Cortex of kidney (tissue), 1 donor: ENCODE measurements at places on chromosomes 7 and 10.

- DNase-seq: no peak
Observed at GRCh38 chr7:143429770-143430698, 13.2 kb upstream of the TAS2R60 start.

DNA sequence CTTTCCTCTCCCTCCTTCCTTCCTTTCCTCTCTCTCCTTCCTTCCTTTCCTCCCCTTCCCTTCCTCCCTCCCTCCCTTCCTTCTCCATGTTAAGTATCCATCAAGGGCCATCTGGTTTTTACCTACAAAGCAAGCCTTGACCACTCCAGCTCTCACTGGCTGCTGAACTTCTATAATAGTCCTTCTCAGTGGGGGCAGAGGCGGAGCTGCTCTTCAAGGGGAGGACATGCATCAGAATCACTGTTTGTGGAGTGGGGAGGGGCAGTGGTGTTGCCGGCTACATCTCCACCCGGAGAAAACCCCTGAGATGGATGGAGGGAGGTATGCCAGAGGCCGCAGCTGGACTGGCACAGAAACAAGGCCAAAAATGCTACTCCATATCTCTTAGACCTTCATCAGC is 25.9 kb downstream of the LAMB1 start:
- DNase-seq: no peak

GRCh38 chr10:114605155-114605797 is 52.8 kb downstream of the ABLIM1 start:
- no peak for DNase-seq

DNA sequence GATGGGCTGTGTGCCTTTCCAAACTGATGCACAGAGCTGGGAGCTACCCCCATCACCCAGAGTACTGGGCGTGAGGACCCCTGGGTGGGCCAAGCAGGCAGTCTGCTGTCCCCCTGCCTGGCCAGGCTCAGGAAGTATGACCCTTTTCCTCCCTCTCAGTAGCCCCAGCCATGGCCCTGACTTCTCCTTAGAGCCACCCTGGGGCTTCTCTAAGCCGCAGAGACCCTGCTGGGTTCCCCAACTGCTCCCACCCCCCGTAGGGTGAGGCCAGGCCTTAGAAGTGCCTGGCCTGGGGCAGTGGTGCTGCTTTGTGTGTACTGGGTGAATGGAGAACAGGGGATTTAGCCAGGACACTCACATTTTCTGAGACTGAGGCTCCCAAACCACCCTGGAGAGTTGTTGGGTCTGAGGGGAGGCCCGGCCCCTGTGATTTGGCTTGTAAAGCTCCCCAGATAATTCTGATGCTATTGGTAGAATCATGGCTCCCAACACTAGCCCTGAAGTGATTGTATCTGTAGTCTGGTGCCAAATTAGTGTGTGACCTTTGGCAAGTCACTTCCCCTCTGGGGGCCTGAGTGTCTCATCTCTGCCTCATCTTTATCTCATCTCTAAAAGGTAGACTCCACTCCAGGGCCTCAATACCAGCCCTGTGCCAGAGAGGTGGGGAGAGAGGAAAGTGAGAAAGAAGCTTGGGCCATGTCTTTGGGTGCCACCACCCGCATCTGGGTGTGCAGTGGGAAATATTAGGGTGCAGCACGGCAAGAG is 99.7 kb upstream of the PPIF start:
- DNase-seq: no peak

GRCh38 chr7:135334830-135335543 is 101.3 kb downstream of the STRA8 start:
- no peak for DNase-seq

DNA sequence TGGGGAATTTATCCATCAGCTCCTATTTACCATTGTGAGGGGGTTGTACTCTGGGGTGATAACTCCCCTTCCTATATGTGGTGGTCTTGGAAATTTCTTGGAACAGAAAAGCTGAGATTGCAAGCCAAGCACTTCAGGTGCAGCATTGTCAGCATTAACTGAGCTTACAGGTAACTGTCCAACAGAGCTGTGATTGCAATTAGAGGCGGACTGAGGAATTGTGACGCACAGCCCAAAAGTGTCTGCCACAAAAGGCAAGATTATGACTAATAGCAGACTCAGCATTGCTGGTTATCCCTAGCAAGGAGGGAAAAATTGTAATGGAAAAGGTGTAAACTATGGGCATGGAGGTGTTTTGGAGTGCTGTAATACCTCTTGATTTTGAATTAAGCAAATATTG is 126.1 kb upstream of the AGR3 start:
- no peak for DNase-seq

GRCh38 chr7:77415823-77416620 is at the start of gene GSAP:
Gene GSAP (minus strand): TSS chr7:77416349. CDS start chr7:77416321, 28 bp downstream.
- no peak for DNase-seq

- DNase-seq: no peak
Observed at GRCh38 chr7:107638594-107638993, 22.0 kb upstream of the SLC26A4 start.

DNA sequence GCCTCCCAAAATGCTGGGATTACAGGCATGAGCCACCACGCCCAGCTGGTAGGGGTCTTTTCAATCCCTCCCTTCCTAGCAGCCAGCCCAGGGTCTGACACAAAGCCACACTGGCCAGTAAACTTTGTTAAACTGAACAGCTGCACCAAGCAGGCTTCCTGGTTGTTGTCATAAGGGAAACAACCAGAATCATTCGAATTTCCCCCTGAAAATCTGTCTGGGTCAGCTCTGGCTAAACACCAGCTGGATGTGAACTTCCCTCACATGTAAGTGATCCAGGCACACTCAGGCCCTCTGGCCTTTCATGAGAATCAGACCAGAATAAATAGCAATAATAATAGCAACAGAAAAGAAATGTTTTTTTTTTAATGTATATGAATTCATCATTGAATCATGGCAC is 7.4 kb downstream of the IMPDH1 start:
- no peak for DNase-seq

DNA sequence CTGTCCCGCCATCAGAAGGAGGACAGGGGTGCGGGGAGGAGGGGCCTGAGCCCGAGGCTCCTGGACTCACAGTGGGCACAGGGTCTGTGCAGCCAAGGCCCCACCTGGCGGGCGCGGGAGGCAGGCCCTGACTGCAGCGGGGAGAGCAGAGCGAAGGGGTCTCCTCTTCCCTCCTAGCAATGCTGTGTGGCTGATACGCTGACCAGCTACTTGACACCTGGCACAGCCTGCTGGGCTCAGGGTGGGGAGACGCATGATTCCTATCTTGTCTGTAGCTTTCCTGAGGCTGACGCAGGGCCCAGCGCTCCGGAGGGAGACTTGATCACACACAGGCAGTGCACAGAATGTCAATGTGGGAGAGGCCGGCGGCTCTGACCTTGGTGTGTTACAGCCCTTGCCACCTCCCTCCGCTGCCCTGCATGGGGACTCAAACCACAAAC is 174.9 kb downstream of the ELFN1 start:
- no peak for DNase-seq
